ENCODE measurements at places on chromosomes 1 and 21.

DNA sequence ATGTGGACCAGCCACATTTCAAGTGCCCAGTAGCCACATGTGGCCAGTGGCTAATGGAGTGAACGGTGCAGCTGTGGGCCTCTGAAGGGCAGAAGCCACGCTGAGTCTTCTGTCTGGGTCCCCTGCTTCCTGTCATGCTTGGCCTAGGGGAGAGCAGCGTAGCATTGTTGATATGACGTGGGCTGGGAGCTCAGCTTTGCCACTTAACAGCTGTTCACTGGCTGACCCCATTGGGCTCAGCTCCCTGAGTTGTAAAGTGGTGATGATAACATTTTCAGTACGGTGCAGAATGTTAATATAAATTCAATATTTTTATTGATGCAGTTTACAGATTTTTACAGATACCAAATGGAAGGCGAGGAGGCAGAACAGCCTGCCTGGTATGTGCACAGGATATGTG is 4.5 kb downstream of the PODN start:
- DNase-seq: no peak

- DNase-seq: no peak
These were observed 5.2 kb upstream of the PRMT6 start for GRCh38 chr1:107051266-107051665.

DNA sequence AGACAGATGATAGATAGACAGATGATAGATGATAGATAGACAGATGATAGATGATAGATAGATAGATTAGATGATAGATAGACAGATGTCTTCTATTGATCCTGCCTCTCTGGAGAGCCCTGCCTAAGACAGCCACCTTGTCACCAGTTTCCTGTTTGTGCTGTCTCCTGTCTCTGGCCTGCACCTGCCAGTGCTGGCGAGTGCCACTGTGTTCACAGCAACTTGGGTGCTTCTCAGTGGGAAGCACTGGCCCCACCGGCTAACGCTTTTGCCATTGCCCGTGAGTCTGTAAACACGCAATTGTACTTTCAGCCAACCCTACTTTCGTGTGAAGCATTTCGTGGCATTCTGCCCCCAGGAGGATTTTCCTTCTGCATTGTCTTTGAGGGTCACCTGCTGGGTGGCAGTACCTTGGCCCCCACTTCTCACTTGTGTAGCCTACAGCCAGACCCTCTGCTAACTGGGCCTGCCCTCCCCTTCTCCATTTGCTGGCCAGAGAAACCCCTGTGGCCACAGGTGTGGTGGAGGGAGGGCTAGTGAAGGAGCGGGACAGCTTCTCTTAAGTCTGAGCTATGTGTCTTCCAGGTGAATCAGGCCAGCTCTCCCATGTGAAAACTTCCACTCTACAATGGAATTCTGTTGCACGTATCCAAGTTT is 23.4 kb upstream of the PDE9A start:
- no peak for DNase-seq

GRCh38 chr21:27545754-27546349 is 579.0 kb upstream of the ADAMTS5 start:
- DNase-seq: no peak

GRCh38 chr1:72051538-72051937 is 230.8 kb downstream of the NEGR1 start:
- DNase-seq: no peak

- no peak for DNase-seq
These were observed 13.9 kb downstream of the S1PR1 start for GRCh38 chr1:101250656-101251272.

GRCh38 chr1:55423376-55423775 is 208.2 kb upstream of the USP24 start:
- DNase-seq: no peak

DNA sequence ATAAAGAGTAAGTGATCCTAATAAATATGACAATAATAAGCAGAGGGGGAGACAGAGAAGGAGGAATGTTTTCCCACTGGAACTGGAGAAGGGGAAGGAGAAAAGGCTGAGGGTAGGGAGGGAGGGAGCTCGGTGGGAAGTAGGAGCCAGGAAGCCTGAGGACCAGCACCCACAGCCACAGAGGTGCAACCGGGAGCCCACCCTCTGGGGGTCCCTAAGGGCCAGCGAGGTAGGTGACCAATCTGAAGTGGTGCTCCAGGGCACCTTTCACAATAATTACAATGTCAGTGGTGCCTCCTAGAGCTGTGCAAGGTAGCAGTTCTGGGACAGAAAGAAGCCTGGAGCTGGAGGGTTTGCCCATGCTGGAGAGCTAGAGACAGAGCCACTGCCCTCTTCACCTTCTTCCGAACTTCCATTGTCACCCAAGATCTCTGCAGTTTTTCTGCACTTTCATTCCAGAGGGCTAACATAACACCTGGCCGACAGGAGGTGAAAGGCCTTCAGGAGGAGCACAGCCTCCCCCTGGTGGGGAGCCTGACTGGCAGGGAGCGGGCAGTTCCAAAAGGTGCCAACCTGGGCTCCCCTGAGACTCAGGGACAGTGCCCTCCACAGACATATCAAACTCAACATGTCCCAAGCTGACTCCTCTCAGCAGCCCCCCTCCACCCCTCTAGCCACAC is 4.1 kb upstream of the AHCYL1 start:
- DNase-seq: no peak

- no peak for DNase-seq
These were observed 15.3 kb upstream of the TNFRSF1B start for GRCh38 chr1:12151465-12151864.

DNA sequence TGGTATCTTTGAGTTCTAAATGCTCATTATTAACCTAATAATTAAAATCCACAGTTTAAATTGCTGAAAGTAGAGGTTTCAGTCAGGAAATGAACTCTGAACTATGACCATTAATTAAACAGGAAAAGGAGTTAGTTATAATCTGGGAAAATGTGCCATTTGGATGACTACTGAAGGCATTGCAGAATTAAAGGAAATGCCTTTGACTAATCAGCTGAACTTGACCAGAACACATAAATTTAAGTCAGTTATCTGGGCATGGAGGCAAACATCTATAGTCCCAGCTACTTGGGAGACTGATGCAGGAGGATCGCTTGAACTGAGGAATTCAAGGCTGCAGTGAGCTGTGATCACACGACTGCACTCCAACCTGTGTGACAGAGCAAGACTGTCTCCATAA is 31.9 kb downstream of the SLC44A5 start:
- DNase-seq: no peak

DNA sequence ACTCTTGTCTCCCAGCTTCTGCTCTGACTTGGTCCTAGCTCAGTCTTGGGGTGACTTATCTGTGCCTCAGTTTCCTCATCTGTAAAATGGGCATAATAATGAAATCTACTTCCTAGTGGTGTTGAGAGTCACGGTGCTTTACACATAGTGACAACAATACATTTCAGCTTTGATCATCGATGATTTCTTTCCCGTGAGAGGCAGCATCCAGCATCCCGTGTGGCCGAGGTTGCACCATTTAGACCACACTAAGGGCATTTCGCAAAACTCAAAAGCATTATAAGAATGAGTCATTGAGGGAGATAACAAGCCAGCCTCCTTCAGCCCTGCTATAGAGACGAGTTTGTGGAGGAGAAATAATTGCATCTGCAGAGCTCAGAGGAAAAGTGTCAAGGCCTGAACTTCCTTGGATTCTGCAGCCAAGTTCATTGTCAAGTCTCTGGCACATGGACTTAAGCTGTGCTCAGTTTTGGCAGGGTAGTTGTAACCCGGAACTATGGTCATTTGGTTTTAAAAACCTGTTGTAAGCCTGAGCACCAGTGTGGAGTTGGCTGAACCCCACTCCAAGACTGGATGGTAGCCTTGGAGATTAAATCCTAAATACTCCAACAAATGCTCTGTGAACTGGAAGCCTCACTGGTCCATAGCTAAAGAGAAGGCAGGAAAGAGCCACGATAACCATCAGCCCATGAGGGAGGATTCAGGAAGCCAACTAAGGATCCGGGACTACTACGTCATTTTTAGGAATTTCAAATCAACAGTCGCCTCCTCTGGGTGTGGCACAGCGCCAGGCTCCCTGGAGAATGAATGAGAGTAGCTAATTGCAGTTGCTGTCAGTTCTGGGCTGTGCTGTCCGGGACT is 64.2 kb downstream of the TCP10L start:
- peak; percentile 19 for DNase-seq

- DNase-seq: no peak
These were observed 280.3 kb downstream of the FAM72C start for GRCh38 chr1:143691400-143691891.

DNA sequence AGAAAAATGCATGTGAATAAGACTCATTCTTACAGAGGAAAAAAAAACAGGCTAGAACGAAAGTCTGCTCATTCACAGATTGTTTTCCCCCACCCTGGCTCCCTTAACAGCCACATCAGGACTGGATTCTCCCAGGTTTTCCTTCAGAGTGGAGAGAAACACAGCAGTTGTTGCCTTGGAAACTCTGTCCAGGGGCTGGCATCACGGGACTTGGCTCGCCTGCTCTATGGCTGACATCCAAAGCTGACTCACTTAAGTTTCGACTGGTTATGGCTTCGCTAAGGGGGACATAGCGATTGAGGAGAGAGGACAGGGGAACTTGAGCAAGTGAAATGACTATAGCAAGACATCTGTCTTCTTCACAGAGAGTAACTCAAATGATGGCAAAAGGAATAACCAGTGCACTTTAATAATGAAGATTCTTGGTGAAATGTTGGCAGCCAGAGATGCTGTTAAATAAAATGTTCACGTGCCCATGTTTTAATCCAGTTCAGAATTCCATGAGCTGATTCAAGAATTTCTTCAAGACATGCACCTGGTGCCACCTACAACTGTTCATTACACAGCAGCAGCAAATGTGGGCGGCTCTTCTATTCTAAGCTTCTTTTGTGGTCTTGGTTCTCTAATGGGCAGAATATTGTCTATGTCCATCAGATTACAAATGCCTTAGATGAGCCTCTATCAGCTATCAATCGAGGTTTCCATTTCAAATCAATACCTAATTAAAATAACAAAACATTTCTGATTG is 21.8 kb downstream of the MIS18A start:
- DNase-seq: no peak

- no peak for DNase-seq
These were observed 14.7 kb downstream of the PTTG1IP start for GRCh38 chr21:44858791-44859190.

DNA sequence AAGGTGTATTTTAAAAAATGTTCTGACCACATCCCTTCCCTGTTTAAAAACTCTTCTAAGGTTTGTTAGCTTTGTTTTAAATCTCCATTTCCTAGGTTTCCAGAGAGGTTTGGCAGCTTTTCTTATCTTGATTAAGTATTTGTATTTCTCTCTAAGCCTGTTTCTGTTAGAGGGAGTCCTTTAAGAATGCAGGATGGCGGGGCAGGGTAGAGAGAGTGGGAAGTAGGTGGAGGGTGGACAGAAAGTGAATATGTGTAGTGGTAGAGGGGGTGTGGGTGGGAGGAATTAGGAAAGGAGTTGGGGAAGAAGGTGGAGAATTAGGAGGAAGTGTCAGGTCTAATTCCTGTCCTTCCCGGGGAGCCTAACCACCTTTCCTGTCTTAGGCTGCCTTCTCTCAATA is 21.2 kb upstream of the SERBP1 start:
- DNase-seq: no peak

DNA sequence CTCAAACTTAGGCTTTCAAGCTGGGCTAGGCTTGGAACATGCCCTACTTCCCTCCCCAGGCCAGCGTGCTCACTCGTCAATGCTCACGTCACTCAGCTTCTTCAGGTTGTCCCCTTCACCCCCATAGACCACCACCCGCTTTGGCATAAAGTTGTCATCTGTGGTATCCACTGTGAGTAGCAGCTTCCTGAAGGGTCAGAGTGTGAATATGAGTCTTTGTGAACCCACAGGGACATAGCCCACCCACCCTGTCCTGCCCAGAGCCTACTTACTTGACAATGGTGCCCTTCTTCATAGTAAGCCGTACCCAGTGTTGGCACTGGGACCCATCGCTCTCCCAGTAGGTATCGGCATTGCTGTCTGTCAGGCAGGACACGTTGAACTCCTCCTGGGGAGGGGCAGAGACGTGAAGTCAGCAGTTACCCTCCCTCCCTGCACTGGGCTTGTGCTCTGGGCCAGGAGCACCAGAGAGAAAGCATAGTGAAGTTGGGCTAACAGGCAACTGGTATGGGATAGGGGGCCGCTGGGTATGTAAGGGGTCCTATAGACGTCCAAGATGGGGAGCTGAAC is 1.7 kb downstream of the HECTD3 start:
- no peak for DNase-seq

GRCh38 chr1:5424802-5425703 is 567.2 kb downstream of the NPHP4 start:
- DNase-seq: peak; percentile 66

DNA sequence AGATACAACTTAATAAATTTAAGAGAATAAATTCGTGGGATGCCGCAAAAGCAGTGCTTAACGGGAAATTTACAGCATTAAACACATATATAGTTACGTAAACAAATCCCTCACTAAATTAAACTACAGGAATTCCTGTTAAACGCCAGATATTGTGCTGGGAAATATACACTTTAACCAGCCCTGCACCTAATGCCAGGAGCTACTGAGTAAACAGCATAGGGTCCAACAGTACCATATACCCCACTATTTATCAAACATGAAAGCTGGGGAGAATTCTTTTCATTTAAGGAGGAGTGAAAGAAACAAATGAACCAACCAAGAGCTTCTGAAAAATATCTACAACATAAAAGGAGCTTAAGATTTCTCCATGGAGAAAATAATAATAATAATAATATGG is 11.7 kb downstream of the FRRS1 start:
- DNase-seq: no peak

DNA sequence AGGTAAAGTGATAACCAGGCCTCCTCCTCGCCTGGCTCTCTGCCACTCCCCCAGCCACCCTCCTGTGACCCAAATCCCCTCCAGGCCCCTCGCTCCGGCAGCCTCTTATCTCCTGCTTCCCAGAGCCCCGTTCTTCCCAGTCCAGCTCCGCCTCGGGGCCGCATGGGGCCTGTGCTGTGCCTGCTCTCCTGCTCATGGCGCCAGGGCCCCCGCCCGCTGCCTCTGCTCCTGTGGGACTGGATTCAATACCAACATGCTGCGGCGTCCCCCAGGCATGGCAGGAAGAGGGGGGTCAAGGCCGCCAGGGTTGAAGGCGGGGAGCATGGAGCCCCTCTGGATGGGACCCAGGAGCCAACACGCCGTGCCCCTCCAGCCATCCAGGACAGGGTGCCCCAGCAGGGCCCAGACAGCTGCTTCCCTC is 213.0 kb upstream of the VAMP3 start:
- no peak for DNase-seq

GRCh38 chr1:235329139-235329902 is 951 bp downstream of the GGPS1 start:
- DNase-seq: no peak

- DNase-seq: no peak
These were observed 508 bp downstream of the RAVER2 start for GRCh38 chr1:64745181-64745985.

- DNase-seq: no peak
These were observed 15.0 kb upstream of the ACTA1 start for GRCh38 chr1:229448845-229449244.
